ENCODE measurements at places on chromosomes 5 and 9.

GRCh38 chr5:116626272-116626723 is 51.7 kb upstream of the SEMA6A start:
- DNase-seq, result no peak

DNA sequence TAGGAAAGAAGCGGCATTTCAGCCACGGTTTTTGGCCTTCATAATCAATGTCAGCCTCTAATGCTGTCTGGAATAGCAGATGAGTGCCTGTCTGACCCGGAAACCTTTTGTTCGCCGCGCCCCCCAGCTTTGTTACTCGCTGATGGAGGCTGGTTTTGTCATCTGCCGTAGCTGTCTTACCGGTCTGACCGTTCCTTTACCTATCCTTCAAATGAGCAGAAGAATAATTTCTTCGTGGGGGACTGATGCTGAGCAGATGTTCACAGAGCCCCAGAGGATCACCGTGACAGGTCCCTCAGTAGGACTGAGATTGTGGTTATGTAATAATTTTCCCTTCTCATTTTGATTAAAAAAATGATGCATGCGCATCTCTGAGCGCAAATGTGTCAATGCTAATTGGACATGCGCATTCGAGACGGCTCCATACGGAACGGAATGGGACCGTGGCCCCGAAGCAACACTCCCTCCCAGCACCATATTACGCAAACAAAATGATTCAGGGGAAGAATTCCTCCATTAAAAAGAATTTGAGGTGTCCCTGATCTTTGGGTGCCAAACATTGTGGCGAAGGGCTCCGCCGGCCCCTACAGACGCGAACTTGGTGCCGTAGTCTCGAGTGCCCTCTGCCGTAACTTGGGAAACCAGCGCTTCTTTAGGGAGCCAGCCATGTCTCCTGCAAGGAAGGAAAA is 27.6 kb downstream of the TLX3 start:
- peak; percentile 55 for DNase-seq

GRCh38 chr9:75938946-75939345 is 48.5 kb downstream of the PCSK5 start:
- DNase-seq, result no peak

GRCh38 chr5:76675364-76675763 is 40.6 kb upstream of the F2R start:
- DNase-seq, result no peak

- DNase-seq, result no peak
Measured at GRCh38 chr9:135590486-135591079, 29.0 kb downstream of the PAEP start.

- peak; percentile 16 for DNase-seq
Measured at GRCh38 chr5:73997960-73998359, 372.0 kb downstream of the ARHGEF28 start.

DNA sequence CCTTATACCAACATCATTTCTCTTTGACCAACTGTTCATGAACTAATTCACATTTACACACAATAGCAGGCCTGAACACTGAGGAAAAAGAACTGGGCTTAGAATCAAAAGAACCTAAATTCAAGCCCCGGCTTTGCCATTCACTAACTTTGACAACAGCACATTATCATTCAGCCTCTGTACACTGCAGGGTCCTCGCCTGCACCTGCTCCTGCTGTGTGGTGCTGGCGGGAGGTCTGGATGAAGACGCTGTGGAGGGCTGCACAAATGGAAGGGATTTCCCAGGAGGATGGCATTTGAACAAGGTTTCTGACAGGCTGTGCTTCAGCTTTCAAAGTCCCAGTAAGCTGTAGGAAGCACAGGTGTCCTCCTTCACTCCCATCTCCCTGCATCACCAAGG is 151.2 kb downstream of the ZDHHC21 start:
- no peak for DNase-seq

GRCh38 chr9:116101516-116101915 is 52.1 kb upstream of the PAPPA start:
- peak; percentile 80 for DNase-seq

DNA sequence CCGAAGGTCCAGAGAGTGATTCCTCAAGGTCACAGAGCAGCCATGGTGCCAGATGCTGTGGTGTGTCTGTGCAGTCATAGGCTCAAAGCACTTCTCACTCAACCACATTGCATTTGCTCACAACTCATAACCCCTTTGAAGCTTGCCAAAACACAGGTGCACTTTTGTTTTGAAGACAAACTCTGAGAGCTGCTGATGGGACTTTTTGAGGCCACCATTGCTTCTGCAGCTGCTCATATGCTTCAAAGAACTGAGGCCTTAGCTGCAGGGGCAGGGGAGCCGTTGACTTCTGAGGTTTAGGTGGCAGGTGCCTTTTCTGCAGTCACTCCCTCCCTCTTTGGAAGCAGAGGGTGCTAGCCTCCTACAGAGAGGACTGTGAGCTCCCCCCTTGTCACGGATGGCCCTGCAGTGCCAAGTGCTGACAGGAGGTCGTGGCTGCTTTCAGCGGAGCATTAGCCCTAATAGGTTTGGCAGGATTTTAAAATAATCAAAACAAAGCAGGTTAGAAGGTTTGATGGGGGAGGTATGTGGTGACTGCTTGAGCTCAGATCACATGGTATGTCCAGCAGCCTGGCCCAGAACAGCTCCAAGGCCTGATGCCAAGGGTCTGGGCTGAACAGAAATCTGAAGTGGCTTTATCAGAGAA is 232.1 kb downstream of the MAN2A1 start:
- no peak for DNase-seq

GRCh38 chr9:85001925-85002324 is 332.4 kb downstream of the NTRK2 start:
- DNase-seq, result no peak

DNA sequence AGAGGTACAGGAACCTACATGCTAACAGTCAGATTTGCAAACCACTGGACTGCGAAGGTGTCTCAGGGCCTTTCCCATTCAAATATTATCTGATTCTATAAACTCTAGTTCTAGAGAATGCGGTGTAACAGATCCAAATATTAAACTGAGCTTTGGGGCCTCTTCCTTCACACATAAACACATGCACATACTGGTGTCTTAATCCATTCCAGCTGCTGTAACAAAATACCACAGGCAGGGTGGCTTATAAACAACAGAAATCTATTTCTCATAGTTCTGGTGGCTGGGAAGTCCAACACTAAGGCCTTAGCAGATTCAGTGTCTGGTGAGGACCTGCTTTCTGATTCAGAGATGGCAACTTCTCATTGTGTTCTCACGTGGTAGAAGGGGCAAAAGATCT is 30.2 kb downstream of the RETREG1 start:
- DNase-seq, result no peak

GRCh38 chr9:91282292-91282691 is 79.4 kb downstream of the AUH start:
- peak; percentile 20 for DNase-seq

DNA sequence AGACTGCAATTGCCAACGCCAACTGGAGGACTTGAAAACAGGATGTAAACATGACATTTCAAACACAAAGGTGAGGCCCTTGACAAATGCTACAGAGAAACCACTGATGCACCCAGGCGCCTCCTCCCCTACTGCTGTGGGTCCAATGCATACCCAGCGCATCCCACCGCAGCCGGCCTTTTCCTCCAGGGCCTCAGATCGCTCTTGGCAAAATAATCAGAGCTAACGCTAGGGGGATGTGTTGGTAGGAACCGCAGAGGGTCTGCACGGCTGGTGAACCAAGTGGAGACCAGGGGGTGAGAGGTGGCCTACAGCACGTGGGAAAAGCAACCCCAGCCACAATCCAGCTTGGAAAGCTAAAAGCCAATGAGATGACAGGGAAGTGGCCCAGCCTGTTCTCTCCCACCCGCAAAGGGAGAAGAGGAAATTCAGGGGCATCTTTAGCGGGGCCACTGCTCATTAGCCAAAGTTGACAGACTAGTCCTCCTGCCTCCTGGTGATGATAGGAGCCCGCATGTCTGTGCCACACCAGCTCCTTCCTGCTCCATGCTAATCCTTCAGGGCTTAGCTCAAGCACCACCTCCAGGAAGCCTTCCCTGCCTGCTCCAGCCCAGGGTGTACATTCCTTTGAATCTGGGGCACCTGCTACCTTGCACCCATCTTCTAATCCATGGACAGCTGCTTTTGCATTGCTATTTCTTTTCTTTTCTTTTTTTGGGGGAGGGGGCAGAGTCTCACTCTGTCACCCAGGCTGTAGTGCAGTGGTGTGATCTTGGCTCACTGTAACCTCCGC is 5.9 kb downstream of the FAM163B start:
- no peak for DNase-seq

DNA sequence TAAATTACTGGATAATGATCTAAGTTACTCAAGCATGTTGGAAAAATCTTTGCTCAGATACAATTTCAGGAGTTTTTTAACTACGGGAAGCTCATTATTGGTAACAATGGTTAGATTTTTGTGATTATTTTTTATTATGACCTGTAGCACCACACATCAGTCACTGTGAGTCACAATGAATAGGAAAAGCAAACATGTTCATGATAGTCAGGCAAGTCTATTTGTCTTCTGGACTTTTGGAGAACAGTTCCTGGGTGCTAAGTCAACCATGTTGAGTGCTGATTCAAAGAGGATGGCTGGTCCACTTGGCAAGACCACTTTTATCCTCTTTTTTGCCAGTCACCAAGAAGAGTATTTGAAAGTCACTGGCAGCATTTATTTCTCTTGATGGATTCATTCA is 403.2 kb downstream of the KIF4B start:
- no peak for DNase-seq

GRCh38 chr5:152116934-152117333 is 192.3 kb upstream of the GLRA1 start:
- DNase-seq, result no peak

GRCh38 chr5:127292030-127292735 is 1.6 kb downstream of the MEGF10 start:
- DNase-seq, result no peak

- peak; percentile 46 for DNase-seq
Measured at GRCh38 chr5:10760096-10760920, 726 bp downstream of the DAP start.

- DNase-seq, result no peak
Measured at GRCh38 chr9:70398145-70398556, 16.3 kb downstream of the KLF9 start.
